ENCODE measurements at places on chromosomes 7 and 10.

DNA sequence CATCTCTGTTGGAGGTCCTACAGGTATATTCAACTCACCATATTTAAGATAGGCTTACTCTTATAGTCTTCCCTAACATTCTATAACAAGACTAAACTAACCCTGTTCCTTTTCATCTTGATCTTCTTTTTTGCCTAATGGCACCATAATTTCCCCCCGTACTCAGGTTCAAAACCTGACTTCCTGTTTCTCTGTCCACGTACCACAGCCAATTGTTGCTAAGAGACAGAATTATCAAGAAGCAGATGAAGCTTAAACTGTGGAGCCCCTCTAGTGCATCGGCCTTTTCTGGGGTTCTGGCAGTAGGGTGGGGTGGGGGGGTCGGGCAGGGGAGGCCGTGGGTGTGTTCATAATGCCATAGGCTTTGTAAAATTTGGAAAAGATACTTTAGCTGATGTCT lies 109.2 kb downstream of the EVX1 start:
- DNase-seq, result no peak

DNA sequence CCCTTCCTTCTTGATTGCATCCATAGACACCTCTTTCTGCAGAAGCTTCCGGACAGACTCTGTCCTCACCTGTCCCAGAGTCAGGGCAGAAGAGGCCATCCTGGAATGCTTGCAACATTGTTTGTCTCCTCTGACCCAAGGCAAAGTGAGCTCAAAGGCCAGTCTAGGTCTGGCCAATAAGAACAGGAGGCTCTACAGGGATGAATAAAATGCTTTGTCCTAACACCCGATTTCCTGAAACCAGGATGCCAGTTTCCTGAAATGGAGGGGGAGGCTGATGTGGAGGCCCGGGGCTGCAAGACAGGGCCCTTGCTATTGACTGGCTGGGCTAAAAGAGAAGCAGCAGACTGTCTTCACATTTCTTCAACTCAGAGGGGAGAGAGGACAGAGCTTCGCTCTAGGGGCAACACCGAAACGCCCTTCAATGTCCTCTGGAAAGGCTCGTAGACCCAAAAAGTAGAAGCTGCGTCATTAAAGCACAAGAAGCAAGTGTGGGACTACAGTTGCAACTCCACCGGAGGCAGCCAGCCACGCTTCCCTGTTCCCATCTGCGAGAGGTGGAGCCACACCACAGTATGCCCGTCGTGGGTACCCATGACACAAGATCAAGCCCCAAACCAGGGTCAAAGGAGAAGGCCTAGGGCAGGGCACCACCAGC lies 29.1 kb upstream of the NDST2 start:
- DNase-seq, result no peak

- no peak for DNase-seq
These were observed 56.3 kb downstream of the WDFY4 start for GRCh38 chr10:48740988-48741387.

- DNase-seq, result no peak
These were observed 126.5 kb upstream of the MTPN start for GRCh38 chr7:136103545-136104268.

- peak; percentile 11 for DNase-seq
These were observed 700 bp downstream of the GSAP start for GRCh38 chr7:77415476-77415822.

DNA sequence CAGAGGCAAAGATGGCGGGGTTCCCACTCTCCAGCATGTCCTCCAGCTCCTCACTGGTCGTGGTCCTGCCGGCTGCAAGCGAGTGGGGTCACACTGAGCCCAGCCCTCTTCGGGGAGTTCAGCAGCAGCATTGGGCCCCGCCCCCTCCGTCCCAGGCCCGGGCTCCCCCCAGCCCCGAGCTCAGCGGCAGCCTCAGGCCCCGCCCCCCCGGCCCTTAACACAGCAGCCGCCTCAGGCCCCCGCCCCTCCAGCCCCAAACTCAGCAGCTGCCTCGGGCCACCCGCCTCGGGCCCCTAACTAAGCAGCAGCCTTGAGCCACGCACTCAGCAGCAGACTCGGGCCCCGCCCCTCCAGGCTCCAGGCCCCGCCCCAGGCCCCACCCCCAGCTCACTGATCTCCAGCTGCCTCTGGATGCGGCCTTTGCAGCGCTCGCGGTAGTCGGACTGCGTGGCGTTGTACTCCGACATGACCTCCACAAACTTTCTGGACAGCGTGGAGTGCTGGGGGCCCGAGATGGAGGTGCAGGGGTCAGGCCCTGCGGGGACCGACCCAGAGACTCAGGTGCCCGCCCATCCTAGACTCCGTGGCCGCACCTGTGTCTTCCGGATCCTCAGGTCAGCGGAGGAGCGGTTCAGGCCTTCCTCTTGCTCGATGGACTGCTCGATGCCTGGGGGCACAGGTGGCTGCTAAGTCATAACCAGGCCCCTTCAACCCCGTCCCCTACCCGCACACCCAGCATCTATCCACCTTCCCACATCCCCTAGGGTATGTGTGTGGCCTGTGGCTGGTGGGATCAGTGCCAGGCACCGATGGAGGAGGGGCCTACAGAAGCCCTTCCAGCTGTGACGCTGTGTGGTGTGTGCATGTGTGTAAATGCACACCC lies 15.5 kb downstream of the STX1A start:
- DNase-seq, result peak; percentile 33

GRCh38 chr7:137989094-137989493 lies 12.8 kb downstream of the CREB3L2 start:
- no peak for DNase-seq
